Activated naive CD4-positive, alpha-beta T cell (primary cell): ENCODE measurements at places on chromosomes 7 and 10.

- no peak for DNase-seq
These were observed 8.9 kb upstream of the VSTM4 start for GRCh38 chr10:49123981-49124950.

- no peak for DNase-seq
These were observed 6.1 kb downstream of the DENND11 start for GRCh38 chr7:141695803-141696289.

- no peak for DNase-seq
These were observed 174.7 kb upstream of the TCF7L2 start for GRCh38 chr10:112775381-112775780.

- DNase-seq, result no peak
These were observed 3.9 kb downstream of the FMC1 start for GRCh38 chr7:139345042-139345441.

GRCh38 chr10:44786286-44786850 is 124.8 kb upstream of the TMEM72 start:
- no peak for DNase-seq

DNA sequence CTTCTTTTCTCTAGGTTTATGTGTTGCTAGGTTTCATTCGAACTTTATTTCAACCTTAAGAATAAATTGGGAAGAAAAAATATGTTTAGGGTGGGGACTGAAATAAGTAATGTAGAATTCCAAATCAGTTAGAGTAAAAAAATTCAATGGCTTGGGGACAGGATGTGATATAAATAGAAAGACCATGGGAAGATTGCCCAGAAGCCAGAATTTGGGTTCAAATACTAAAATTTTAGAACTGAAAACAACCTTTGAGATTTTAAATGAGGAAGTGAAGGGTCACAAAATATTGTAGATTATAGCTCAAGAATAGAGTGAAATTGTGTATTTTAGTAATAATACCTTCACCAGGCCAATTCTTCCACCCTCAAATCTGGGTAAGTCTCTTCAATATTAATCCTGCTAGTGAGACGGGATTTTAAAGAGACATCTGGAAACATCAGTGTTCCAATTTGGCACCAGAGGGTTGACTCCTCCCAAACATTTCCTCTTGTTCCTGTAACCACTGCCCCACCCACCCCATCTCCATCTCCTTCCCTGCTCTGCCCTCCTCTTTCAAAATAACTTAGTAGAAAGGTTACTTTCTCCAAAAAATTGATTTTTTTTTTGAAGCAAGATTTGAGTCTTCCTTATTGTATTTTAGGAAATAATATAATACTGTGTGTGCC is 51.3 kb upstream of the FAM3C start:
- DNase-seq, result no peak

DNA sequence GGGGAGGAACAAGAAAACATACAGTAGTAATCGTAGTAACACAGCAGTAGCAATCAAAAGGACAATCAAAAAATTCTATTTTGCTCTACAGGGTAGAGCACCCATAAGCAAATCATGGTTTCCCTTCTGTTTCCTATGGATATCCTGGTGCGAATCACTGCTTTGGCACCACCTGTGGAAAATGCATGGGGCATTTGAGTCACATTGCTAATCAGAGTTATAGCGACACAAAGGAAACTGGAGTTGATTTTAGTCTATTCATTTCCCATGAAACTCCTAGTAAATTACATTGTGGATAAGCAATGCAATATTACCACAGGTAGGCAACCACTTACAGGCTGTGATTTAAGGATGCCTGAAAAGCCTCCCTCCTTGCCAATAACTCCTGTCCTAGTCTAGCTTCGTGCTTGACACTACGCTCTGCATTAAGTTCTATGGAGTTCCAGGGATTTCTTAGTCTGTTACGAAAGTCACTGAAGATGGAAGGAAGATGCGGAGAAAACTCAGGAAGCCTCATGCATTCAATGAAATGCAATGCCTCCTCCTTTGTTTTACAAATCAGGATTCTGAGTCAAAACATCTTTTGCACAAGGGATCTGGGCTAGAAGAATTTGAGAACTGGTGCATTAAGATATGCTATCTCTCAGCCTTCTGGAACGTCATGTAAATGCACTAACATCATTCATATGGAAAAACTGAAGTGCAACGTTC is 188.4 kb downstream of the DGKI start:
- DNase-seq, result no peak

GRCh38 chr10:23157239-23157681 is 34.9 kb upstream of the PTF1A start:
- DNase-seq, result no peak

DNA sequence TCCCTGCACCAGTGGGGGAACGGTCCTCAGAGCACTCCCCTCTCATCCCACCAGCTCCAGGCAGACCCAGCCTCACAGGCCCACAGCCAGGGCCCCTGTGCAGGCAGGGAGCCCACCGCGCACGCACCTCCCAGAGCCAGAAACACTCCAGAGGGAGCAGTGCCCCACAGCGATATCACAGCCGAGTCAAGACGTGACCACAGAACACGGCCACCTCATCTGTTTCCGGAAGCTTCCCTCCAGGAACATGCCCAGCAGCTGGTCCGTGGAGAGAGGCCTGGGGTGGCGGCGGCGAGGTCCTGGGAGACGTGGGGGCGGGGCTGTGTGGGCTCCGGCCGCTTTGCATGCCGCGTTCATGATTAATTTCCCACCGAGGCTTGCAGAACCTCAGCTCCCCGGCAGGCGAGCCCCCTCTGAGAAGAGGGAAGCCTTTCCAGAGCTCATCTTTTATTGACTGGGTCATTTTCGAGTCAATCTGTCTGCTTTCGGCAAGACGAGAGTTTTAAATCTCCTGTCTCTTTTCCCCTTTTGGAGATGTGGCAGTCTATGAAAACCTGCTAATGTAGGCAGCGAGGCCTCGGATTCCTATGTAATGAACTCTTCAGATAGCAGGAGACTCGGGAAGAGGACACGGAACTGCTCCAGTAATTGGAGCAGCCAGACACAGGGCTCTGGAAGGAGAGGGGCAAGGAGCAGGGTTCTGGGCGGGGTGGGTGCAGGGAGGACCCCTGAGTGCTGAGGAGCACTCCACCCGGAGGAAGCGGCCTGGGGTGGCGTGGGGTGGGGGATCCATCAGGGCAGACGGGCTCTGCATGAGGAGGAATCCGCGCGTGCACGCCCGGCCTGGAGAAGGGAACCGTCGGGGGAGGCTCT is 242.8 kb downstream of the ELFN1 start:
- DNase-seq, result no peak

DNA sequence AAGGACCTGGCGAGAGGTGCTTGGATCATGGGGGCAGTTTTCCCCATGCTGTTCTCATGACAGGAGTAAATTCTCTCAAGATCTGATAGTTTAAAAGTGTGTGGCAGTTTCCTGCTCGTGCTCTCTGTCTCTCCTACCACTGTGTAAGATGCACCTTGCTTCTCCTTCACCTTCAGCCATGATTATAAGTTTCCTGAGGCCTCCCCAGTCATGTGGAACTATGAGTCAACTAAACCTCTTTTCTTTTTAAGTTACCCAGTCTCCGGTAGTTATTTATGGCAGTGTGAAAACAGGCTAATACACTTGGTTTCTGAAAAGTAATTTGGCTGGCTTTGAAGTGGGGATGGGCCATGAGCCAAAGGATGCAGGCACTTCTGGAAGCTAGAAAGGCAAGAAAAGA is 268.0 kb upstream of the KAT6B start:
- no peak for DNase-seq

- DNase-seq, result peak; percentile 4
These were observed 78.4 kb downstream of the CUL2 start for GRCh38 chr10:35011771-35012191.

DNA sequence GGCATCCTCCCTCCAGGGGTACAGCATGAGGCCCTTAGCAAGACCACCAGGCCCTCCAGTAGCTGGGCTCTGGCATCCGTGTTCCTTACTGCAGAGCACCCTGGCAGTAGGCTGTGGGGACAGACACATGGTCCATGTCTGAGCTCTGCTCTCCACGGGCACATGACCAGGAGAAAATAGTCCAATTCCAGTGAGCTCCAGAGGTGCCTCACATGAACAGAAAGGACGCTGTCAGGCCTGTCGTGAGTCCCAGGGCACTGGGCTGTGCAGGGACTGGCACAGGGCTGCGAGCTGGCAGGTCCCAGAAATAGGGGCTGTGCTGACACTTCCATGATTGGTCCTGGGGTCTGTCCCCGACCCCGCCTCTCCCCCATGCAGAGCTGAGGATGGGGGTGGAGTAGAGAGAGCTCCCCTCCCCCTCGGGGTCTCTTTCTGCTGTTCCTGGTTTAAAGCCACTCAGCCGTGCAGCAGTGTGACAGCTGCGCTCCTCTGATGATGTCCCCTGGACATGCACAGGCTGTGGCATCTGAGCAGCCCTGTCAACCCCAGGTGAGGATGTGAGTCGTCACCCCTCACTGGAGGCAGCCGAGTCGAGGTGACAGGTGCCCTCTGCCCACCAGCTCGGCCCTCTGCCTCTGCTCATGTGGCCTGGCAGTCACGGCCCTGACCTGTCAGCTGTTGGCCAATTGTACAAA is 25.2 kb upstream of the ZNF488 start:
- no peak for DNase-seq

GRCh38 chr10:109883859-109884771 is 39.2 kb downstream of the XPNPEP1 start:
- DNase-seq, result no peak
